ENCODE measurements at places on chromosomes 3 and 15.

GRCh38 chr3:151226088-151226563 lies 23.1 kb upstream of the GPR171 start:
- peak; percentile 83 for DNase-seq

DNA sequence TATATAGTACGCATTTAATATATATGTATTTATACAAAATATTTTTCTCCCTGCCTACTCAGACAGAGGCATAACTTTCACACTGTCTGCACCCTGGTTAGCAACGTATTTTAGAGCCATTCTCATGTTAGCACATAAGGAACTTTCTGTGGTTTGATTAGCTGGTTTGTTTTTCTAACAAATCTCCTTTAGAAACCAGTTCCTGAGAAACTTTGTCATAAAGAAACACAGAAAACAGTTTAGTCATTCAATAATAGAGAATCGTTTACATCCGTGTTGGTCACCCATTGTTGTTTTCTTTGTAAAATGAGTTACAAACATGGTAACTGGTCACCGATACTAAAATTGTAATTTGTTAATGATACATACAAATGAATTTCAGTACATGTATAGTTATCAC lies 5.9 kb upstream of the NGRN start:
- DNase-seq: no peak

DNA sequence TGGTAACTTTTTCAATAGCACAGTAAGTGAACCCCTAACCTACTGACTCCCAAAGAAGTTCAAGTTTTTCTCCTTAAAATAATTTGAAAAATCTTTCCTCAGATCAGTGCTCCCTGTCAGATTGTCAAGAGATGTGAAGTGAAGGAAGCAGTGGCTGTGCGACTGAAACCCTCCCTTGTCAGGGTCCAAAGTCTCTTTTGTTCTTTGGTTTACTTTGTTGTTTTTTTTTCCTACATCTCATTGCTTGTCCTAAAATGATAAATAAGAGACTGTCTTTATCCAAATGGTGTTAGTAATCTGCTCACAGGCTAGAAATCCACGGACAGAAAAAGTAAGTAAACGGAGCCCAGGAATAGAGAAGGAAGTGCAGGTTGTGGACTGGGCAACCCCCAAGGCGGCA lies 976 bp upstream of the DPPA4 start:
- DNase-seq: no peak

DNA sequence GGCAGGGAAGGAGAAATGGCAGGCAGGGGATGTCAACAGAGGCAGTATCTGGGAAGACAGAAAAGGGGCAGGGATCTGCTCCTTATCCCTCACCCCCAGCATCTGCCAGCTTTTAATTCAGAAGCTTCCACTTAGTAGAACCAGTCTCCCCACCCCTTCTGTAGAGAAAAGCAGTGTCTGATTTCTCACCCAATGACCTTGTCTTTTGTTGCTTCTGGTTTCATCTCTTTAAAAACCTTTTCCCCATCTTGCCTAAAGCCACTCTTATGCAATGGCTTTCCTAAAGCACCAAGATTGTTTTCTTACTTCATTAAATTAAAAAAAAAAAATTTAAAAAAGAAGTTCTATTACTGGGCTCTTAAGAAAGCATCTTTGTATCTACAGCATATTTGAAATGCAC lies 27.8 kb downstream of the ARHGEF3 start:
- DNase-seq: no peak

- DNase-seq: no peak
Measured at GRCh38 chr3:177842743-177843734, 645.8 kb upstream of the TBL1XR1 start.

- no peak for DNase-seq
Measured at GRCh38 chr3:100090669-100091005, 23.7 kb downstream of the FILIP1L start.

DNA sequence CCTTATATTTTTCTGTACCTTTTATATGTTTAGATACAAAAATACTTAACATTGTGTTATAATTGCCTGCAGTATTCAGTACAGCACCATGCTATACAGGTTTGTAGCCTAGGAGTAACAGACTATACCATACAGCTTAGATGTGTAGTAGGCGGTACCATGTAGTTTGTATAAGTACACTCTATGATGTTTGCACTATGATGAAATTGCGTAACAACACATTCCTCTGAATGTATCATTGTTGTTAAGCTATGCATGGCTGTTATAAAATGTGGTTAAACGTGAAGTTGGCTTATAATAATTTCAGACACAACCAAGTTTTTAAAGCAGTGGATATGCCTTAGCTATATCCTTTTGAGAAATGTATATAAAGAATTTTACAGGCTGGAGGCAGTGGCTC lies 328.3 kb downstream of the PLCL2 start:
- DNase-seq: no peak

DNA sequence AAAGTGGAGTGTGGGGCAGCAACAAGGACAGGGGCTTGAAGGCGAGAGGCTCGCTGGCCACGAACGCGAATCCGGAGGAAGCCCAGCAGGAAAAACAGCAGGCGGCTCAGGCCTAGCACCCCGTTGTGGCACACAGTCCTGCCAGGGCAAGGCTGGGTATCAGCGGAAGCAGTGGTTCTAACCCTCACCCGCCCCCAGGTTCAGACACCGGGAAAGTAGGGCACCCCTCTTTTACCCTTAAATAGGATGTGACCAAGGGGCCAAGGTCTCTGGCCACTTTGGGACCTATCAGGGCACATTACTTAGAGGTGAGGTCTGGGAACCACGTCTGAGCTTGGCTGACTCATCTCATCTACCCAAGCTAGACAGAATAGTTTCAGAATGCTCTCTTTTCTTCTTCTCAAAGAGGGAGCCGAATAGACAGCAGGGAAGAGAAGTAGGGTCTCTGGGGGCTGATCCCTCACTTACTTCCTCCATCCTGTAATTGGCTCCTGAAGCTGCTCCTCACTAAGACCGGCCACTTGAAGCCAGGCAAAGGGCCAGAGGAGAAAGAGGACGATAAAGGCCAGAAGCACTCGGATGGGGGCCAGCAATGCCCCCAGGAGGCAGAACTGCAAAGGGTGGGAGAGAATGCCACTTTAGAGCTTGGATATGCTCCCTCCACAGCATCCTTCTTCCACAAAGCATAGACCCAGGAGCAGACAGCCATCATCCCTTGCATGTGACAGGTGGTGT lies 1.7 kb downstream of the LPCAT4 start:
- peak; percentile 9 for DNase-seq

DNA sequence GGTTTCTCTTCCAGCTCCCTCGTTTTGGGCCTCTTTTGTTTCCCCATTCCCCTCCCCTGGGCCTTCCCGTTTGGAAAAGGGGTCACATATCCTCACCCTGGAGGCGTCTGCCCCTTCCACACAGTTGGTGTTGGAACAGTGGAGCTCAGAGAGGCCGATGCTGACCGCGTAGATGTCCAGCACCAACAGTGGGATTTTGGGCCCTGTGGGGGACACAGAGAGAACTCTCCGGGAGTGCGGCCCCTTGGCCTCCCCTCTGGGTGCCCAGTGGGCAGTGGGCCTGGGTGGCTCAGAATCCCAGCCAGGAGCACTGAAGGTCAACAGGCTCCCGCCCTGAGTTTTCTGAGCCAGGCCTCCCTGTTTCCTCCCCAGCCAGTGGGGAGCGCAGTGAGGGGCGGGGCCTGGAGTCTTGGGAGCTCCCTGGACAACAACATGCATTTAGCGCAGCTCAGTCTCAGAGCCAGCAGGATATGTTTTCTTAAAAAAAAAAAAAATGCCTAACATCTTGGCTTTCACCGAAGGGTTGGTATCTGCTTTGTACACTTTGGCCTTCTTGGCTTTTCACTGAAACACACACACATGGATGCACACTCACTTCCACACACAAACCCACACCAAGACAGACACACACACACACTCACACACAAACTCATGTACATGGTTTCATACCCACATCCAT lies 670 bp upstream of the ISLR start:
- peak; percentile 66 for DNase-seq

- DNase-seq: no peak
Measured at GRCh38 chr15:57385923-57386390, 9.7 kb downstream of the CGNL1 start.

DNA sequence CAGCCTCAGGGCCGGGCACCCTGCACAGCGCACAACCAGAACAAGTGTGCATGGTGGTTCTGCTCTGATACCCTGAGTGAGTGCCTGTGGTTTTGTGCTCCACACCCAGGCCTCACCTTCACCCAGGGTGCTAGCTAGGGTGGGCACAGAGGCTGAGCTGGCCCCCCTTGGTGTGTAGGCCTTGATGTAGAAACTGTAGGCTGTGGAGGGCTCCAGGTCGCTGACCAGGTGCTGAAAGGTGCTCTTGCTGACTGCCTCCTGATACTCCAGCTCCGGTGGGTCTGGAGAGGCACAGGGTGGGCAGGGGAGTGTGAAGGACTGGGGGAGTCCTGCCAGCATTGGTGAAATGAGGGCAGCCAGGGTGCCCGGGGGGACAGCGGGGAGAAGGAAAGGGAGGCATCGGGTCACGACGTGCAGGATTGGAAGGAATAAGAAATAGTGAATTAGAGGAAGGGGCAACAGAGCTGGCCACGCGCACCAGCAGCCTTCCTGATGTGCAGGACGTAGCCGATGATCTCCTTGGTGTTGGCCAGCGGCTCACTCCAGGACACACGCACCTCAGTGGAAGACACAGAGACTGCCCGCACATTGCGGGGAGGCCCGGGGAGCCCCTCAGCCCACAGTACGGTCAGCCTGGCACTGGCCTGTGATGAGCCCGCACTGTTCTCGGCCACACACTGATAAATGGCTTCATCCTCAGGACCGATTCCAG lies 26.6 kb downstream of the RNU5B-1 start:
- no peak for DNase-seq

GRCh38 chr15:67192185-67192820 lies 62.2 kb downstream of the AAGAB start:
- DNase-seq: no peak

GRCh38 chr3:126040386-126040785 lies 43.5 kb downstream of the SLC41A3 start:
- DNase-seq: no peak

DNA sequence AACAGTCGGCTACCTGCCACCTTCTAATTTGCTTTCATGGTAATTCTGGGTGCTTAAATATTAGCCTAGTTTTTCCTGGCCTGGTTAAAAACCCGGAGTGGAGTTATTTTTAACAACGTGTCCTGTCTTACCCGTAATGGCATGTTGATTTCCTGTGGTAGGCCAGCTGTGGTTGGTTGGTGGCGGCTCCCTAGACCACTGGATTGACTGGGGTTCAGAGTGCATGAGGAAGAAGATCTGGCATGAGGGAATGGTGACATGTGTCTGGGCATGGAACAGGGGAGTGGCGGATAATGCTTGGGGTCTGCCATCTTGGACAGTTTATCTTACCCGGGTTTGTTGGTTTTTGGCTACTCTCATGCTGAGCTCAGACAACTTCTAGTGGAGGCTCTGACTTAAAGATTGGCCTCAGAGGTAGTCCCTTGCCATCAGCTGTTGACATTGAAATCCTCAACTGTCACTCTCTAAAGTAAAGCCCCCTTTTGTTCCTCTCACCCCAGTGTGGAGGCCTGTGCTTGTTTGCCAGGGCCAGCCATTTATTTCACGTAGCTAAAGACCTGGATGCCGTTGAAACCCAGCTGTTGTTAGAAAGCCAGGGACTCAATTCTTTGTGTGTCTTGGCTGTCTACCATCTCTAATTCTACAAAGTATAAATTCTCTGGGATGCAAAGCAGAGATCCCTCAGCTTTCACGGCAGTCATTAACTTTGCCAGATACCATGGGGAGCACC lies 81.6 kb downstream of the DNASE1L3 start:
- no peak for DNase-seq

GRCh38 chr15:51048308-51048707 lies 46.4 kb downstream of the TNFAIP8L3 start:
- no peak for DNase-seq

DNA sequence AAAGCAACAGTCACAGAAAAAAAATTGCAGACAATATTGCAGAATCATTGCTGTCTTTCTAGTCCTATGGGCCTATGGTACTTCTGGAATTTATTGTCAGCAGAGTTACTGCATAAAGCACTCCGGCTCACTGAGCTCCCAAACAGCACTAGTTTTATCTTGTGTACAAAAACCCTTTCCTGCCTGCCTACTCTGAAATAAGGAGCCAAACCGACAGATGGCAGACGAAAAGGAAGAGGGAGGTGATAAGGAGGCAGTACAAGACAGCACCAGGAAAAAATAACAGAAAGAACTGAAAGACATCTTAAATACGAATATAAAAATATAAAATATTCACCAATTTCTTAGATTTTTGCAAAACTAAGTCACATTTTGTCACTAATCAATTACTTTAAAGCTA lies 15.6 kb downstream of the HERC1 start:
- DNase-seq: no peak

GRCh38 chr3:11643201-11643603 lies 513 bp downstream of the VGLL4 start:
- peak; percentile 69 for DNase-seq

GRCh38 chr15:54226455-54226854 lies 248.2 kb downstream of the UNC13C start:
- no peak for DNase-seq

GRCh38 chr3:124768812-124769211 lies 38.6 kb downstream of the UMPS start:
- DNase-seq: no peak

- no peak for DNase-seq
Measured at GRCh38 chr15:50786871-50787270, 21.4 kb upstream of the SPPL2A start.

DNA sequence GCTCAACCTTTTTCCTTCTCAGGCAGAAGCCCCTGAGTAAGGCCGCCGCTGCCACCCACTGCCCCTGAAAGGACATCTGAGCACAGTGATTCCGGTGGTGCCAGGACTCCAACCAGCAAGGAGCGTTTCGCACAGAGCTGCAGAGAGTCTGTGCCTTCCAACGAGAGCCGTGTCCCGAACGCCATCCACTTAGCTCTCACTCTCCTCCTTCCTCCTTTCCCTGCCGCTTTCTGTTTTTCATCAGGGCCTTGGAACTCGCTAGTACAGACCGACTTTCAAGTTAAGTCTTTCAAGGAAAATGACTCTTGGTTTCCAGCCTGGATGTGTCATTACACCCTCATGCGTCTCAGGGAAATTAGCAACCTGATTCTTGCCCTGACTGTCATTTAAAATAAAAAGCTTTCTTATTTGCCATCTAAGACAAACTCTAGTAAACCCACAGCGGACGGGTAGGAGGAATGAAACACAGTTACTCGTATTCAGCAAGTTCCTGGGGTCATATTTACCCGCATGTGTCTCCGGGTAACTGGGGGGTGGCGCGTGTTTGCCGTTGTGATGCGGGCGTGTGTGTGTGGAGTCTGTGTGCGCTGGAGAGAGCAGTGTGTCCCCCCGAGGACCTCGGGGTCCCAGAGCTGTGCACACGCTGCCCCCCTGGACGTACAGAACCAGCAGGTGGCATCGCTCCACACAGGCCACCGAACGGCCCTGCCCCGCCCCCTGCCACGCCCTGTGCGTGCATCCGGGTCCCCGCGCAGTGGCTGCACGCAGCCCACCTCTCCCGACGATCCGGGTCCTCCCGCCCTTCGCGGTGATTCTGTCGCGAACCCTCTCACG lies 30.4 kb upstream of the ALDH1A3 start:
- peak; percentile 20 for DNase-seq

DNA sequence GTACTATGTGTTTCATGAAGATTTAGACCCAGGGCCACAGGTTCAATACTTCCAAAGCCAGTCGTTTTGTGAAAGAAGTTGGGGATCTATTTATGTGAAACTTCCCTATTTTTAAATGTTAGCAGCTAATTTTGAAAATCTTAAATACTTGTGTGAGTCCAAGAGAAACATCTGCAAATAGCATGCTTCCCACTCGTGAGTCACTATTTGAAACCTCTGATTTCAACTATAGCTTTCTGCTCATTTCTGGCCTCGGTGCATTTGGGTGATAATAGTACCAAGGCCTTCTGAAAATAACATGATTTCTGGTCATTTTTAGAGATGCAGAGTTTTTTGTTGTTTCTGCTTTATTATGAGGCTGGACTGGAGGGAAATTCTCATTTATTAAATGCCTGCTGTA lies 110.0 kb downstream of the OPA1 start:
- peak; percentile 21 for DNase-seq

- DNase-seq: peak; percentile 89
Measured at GRCh38 chr15:51377038-51377786, 35.8 kb downstream of the GLDN start.
